DND-41 (cell line): ENCODE measurements at places on chromosomes 16 and 17.

DNA sequence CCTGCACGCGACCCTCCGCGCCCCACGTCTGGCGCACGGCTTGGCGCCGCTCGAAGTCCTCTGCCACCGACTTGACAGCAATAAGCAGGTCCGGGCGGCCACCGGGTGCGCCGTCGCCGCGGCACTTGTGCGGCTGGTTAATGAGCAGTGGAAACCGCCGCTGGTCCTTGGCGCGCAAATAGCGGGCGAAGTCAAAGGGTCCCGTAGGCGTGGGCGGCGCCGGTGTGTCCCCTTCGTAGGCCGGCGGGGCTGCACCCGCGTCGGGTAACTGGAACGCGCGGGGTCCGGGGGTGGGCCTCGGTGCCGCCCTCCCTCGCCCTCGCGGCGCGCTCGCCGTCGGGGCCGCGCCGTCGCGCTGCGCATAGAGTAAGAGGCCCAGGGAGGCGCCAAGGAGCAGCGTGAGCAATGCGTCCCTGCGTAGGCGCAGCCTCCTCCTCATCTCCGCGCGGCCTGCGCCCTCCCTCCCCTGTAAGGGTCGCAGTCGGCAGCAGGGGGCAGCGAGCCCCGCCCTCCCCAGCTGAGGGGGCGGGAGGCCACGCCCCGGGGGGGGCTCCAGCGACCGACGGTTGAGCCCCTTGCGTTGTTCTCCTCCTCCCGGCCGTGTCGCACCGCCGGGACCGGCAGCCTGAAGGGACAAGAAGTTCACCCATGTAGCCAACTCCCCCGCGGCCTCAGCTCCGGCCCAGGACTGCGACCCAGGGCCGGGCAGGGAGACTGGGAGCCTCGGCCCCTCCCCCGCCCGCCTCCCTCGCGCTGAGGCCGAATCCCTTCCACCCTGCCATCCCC, 558 bp downstream of the B3GNT9 start:
- DNase-seq = no peak

- DNase-seq = no peak
These were observed 68.5 kb upstream of the MED9 start for GRCh38 chr17:17408236-17408794.

- no peak for DNase-seq
These were observed 729 bp downstream of the P2RX5 start for GRCh38 chr17:3695129-3695722.

- no peak for DNase-seq
These were observed 205.2 kb upstream of the WSCD1 start for GRCh38 chr17:5864741-5865657.

DNA sequence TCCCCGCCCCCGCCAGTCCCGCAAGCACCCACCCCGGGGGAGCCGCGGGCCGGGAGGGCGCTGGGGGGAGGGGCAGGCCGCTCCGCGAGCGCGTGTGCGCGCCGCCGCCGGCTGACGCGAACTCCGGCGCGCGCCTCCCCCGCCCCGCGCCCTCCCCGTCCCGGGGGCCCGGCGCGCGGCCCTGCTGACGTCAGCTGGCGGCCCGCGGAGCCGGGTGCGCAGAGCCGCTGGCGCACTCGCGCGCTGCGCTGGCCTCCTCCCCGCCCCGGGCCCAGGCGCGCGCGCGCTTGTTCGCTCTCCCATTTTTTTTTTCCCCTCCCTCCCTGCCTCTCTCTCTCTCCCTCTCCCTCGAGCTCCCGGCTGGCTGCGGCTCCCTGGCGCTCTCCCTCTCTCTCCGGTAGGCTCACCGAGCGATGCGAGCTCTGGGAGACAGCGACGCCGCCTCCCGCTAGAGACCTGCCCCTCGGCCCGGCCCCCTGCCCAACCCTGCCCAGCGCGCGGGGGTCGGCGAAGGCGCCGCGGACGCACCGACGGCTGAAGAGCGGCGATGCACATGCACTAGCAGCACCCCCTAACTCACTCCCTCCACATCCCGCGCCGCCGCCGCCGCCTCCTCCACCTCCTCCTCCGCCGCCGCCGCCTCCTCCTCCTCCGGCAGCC, at the start of gene GNAO1:
Gene GNAO1, plus strand, starts transcription at position 334 of the 660 bp plus-strand sequence. CDS start 747 bp downstream, outside the sequence.
- DNase-seq = peak; percentile 77

DNA sequence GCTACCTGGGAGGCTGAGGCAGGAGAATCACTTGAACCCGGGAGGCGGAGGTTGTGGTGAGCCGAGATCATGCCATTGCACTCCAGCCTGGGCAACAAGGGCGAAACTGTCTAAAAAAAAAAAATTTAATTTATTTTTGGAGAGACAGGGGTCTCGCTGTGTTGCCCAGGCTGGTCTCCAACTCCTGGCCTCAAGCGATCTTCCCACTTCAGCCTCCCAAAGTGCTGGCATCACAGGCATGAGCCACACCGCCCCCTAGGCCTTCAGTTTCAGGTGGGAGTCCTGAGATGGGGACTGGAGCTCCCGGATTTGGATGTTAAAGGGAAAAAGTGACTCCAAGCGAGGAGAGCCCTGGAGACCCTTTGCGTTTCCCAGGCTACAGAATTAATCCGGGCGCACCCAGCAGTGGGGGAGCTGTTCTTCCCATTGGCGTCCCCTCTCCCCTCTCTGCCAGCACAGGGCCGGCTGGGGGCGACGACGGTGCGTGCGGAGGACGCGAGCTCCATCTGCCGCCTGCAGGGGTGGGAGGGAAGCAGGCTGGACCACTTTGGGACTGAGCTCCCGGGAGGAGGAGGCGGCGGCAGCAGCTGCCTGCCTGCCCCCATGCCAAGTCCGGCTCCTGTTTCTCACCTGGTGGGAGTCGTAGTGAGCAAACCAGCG, 49.3 kb upstream of the USP7 start:
- DNase-seq = no peak

DNA sequence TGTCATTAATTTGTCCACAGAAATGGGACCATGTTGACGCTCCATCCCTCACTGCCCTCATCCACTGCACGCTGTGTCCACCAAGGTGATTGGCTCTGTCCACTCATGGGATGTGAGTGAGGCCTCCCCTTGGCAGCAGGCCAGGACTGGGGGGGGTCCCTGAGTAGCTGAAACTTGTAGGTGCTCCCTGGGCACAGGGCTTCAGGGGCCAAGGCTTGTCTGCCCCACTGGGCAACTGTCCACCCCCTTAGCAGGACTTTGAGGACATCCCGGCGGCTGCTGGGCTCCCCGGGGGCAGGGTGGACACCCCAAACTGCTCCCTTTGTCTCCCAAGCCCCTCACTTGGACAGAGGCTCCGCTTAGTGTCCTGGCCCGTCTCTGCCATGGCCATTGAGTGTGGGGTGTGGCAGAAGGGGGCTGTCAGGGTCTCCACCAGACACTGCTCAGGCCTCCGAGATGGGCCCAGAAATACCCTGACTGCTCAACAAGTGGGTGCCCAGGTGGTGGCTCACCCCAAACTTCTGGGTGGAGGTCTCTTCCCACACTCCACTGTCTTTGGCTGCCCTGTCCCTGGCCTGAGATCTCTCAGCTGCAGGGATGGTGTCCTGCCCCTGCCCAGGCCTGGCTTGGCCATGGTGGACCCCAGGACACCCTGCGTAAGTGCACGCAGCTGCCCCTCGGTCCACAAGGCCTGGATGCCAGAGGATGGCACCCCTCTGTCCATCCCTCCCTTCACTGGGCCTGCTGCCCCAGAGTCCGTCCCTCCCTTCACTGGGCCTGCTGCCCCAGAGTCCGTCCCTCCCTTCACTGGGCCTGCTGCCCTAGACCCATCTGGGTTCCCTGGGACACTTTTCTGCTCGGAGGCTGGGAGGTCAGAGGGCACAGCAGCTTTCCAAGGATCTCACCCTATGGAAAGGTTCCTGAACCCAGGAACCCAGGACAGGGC, 2.9 kb upstream of the RAB40C start:
- DNase-seq = peak; percentile 6

GRCh38 chr17:59161477-59161876, 5.9 kb downstream of the PRR11 start:
- DNase-seq = no peak

DNA sequence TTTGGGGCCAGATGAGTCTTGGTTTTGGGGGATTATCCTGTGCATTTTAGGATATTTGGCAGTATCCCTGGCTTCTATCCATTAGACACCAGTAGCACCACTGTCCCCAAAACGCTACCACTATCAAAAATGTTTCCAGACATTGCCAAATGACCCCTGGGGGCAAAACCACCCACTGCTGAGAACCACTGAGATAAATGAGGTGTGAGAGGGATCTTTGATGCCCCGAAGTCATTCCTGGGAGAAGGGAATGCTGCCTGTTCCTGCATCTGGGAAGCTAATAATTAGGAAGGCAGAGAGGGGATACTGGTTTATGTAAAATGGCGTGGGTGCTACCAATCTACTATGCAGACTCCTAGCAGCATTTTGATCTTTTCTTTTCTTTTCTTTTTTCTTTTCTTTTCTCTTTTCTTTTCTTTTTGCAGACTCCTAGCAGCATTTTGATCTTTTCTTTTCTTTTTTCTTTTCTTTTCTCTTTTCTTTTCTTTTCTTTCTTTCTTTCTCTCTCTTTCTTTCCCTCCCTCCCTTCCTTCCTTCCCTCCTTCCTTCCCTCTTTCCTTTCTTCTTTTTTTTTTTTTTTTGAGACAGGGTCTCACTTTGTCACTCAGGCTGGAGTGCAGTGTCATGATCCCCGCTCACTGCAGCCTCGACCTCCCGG, 8.8 kb upstream of the MT3 start:
- no peak for DNase-seq

- no peak for DNase-seq
These were observed 3.1 kb downstream of the FAM20A start for GRCh38 chr17:68598074-68598473.

GRCh38 chr16:20941636-20941926, 41.0 kb downstream of the LYRM1 start:
- no peak for DNase-seq

DNA sequence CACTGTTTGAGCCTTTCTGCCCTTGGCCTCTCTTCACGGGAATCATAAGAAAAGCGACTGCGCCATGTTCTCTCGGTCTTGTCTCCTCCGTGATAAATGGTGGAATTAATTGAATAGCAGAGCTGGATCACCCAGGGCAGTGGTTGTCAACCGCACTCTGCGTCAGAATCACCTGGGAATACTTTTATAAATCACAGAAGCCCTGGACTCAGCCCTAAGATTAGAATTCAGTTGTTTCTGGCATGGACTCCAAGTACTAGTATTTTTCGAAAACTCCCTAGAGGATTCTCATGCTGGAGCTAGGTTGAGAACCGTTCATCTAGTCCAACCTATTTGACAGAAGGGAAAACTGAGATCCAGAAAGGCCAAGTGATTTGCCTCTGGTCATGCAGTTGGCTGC, 64.1 kb downstream of the SPACA3 start:
- no peak for DNase-seq

DNA sequence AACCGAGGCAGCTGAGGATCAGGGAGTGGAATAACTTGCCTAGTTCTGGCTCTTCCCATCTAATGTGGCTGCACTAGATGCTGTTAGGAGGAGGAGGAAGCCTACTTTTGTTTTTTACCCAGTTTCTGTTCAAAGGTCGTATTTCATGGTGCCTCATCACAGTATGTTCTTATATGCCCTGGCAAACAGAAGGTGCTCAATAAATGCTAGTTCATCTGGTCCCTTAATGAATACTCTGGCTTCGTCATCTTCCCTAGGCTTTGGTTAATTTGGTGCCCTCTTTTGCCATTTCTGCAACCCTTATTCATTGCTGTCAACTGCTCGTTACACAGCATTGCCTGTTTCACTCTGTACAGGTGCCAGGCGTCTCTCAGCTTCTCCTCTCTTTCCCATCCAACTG, 151.7 kb downstream of the WWOX start:
- no peak for DNase-seq

DNA sequence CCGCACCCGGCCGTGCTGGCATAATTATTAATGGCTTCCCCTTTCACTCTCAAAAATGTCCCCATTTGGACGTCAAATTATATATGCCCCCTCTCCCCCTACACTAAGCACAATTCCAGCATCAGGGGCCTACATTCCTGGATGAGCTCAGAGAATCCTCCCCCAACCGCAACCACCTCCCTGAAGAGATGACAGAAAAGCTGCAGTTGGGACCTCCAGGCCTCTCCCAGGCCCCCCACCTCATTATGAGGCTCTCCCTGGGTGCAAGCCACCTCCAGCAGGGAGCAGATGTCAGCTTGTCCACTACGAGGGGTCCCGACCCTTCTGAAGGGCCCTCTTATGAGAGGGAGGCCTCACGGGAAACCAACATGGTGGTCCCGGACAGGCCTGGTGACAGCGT, 18.5 kb upstream of the NCBP3 start:
- no peak for DNase-seq

GRCh38 chr17:61619493-61619892, 28.5 kb upstream of the NACA2 start:
- DNase-seq = no peak

DNA sequence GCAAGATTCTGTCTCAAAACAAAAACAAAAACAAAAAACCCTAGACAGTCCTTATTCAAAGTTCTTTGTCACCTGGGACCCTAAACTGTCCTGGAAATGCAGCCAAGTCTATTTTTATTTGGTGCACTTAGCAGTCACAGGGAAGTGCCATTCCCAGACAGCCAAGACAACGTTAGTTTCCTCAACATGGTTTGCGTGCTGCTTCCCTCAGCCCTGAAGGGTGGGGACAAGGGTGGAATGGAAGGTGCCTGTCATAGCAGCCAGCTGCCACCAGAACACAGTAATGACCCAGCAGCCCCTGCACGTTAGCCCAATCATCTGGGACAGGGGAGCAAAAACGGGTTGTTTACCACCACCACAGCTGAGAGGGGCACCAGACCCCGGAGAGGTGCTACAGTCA, 16.9 kb downstream of the CREBBP start:
- DNase-seq = no peak

GRCh38 chr17:527247-527646, 174.6 kb upstream of the RPH3AL start:
- DNase-seq = no peak

- no peak for DNase-seq
These were observed 11.2 kb downstream of the UQCRC2 start for GRCh38 chr16:21964353-21964752.

DNA sequence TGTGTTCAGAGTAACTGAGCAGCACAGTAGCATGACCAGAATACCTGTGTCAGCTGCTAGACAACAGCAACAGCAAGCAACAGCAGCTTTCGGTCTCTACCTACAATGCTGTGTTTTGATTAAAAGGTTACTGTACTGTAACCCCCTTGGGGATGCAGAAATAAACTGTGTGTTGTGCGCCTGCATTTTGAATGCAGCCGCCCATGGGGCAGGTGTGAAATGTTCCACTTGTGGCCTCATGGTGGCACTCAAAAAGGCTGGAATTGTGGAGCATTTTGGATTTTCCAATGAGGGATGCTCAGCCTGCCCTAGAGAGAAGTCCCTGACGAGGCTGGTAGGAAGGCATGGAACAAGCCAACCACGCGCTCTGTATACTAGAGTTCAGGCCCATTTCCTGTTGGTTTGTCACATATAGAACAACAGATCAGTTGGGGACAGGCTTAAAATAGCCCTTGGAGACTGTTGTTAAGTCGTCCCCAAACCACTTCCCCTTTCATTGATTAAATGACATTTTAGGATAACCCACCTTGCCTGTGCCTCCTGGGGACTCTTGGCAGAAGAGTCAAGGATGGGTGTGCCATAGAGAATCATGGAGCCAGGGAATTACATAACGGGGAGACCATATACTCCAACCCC, 27.1 kb downstream of the SCPEP1 start:
- DNase-seq = no peak

- DNase-seq = no peak
These were observed 323.0 kb downstream of the KCNJ2 start for GRCh38 chr17:70492368-70492767.
